ENCODE measurements at places on chromosomes 1 and 21.

GRCh38 chr1:91813813-91814212 is 72.1 kb downstream of the TGFBR3 start:
- no peak for DNase-seq

DNA sequence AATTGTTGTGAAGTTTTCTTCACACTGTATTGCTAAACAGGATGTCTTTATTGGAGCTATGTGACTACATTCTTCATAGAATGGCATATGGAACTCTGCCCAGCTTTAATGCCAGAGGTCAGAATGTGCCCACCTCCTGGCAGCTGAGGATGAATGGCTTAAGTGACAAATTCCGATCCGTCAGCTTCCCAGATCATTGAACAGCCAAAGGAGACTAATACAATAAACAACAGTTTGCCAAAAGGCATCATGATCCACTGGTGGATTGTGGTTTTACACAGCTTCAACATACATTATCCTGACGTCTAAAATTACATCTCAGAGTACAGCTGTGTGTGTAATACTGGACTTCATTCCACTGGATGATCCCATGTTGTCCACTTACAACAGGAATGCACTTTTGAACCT is 68.7 kb upstream of the C1orf105 start:
- DNase-seq = no peak

- no peak for DNase-seq
These were observed 39.7 kb downstream of the LRP8 start for GRCh38 chr1:53288002-53288789.

DNA sequence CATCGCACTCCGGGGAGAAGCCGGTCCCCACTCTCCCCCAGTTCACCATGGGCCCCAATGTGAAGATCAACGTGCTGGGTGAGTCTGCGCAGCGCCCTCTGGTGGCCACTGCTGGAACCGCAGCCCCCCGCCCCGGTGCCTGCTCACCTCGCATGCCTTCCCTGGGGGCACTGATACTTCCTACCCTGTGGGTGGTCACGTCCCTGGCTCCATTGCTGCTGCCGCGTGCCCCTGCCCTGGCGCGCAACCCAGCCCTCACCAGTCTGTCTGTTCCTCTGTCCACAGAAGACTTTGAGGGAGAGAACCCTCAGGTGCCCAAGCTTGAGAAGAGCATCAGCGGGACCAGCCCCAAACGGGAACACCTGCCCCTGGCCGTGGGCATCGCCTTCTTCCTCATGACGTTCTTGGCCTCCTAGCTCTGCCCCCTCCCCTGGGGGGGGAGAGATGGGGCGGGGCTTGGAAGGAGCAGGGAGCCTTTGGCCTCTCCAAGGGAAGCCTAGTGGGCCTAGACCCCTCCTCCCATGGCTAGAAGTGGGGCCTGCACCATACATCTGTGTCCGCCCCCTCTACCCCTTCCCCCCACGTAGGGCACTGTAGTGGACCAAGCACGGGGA is 7.6 kb downstream of the EFNA3 start:
- DNase-seq = peak; percentile 85

DNA sequence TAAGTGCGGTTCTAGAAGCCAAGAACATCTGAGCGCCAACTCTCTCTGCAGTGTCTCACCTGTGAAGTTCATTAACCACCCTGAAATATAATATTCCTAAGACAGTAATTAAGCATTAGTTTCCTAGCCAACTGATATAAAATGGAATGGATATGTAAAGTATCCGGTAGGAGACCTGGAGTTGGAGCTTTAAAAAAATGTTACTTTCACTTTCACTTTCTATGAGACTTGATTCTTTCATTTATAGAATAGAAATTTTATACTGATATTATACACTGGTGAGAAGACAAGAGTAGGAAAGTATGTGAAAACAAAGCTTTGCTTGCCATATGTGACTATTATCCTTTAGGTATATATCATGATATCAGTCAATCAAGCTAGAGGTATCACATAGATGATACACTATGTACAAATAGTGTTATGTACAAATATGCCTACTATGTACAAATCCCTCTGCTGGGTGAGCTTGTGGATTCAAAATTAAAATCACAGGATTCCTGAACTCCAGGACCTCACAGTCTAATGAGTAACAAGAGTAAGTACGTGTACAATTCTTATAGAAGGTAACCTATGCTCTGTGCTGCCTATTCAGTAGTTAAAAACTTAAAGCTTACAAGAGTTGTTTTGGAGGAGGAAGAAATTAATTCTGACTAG is 934.2 kb downstream of the TTLL7 start:
- DNase-seq = no peak

DNA sequence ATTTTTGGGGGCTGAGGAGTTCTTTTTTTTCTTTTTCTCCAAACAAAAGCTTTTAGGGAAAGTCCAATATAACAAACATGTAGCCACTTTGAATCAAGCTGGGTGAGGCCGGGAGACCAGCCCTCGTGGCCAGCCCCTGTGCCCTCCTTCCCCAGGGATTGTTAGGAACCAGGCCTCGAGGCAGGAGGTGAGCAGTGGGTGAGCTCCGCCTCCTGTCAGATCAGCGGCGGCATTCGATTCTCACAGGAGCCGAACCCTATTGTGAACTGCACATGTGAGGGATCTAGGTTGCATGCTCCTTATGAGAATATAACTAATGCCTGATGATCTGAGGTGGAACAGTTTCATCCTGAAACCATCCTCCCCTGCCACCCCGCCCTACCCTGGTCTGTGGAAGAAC is 41.8 kb upstream of the TTC22 start:
- no peak for DNase-seq

Measured in cardiac septum (tissue), 1 donor.